A549 treated with dexamethasone at 1 μM for 4 hours (cell line): ENCODE measurements at places on chromosomes 1 and 21. TPM values are rescaled to one million over a fixed set of nuclear protein-coding genes. Genes with fewer than 3 reads are reported as not detected.

Gene OLIG2
- 0.02 TPM in 1 of 5 replicates, not detected in the others for total RNA-seq

Gene FLVCR1
- 10.4 to 20.9 TPM (median 17.8 TPM) in 5 replicates for total RNA-seq

Gene PIGK
- 23.6 to 27.7 TPM (median 25.6 TPM) in 5 replicates for total RNA-seq

Gene RXRG
- total RNA-seq, result 0.05 to 0.08 TPM (median 0.06 TPM) in 3 of 5 replicates, not detected in the others

Gene FOXO6
- total RNA-seq, result 0.46 to 0.94 TPM (median 0.84 TPM) in 5 replicates

Gene CA6
- total RNA-seq, result not detected in 5 replicates

Gene ZNF593OS
- total RNA-seq, result 0.10 to 0.70 TPM in 2 of 5 replicates, not detected in the others

Gene PGBD5
- total RNA-seq, result 0.35 to 0.60 TPM (median 0.41 TPM) in 5 replicates

Gene FAM167B
- 0.55 to 0.82 TPM (median 0.63 TPM) in 5 replicates for total RNA-seq

Gene DCDC2B
- total RNA-seq, result not detected in 5 replicates

Gene OR2L5
- total RNA-seq, result not detected in 5 replicates
